ENCODE measurements at places on chromosomes 7 and 10.
A peak's percentile ranks its signal among the peaks of the same experiment; 100 is the strongest.

GRCh38 chr10:106938513-106938912, 226.0 kb downstream of the SORCS1 start:
- DNase-seq = peak; percentile 51

DNA sequence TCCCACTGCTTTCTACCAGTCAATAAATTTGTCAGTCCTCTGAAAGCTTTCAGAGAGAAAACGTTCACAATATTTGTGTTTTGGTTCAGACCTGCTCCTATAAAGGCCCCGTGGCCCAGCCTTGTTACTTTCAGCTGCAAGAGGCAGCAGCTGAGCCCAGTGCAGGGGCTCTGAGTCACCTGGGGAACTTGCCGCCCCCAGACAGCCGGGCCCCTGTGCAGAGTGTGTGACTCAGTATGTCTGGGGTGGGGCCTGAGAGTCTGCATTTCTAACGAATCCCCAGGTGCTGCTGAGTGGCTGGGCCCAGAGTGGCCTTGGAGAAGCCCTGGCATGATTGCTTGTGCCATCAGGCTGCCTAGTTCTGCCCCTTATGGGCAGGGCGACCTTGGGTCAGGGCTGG, 303.5 kb downstream of the PAXIP1 start:
- DNase-seq = no peak

GRCh38 chr10:48492201-48492600, 112.7 kb downstream of the ARHGAP22 start:
- DNase-seq = no peak

DNA sequence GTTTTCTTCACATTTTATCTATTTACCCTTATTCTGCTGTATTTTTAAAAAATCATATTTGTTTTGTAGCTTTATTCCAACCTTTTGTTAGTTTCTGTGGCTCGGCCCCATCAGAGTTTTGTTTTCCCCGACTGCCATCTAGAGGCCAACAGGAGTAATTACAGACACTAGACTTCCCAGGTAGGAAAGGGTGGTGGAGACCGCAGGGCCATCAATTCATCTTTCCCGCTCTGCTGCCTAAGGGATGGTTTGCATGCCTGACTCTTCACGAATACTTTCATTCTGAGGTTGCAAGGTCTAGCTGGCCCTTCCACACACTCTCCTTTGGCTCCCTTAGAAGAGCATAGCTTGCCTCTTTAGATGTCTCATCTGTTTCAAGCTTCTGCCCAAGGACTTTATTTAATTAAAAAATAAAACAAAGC, 38.3 kb downstream of the LYZL2 start:
- DNase-seq = peak; percentile 46

DNA sequence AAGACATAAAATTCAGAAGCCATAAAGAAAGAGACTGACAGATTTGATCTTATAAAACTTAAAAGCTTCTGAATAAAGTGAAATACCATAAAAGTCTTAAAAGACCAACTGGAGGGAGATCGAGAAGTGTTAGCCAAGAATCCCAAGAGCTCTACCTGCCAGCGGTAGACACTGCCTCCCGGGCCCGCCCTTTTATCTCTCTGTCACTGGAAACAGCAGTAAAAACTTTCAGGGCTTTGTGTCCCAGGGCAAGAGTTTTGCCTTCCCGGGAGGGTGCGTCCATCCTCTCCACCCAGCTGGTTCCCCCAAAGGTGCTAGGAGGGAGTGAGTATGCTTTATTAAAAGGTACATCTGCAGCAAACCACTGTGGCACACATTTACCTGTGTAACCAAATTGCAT, 5.8 kb downstream of the PLA2G12B start:
- DNase-seq = no peak

DNA sequence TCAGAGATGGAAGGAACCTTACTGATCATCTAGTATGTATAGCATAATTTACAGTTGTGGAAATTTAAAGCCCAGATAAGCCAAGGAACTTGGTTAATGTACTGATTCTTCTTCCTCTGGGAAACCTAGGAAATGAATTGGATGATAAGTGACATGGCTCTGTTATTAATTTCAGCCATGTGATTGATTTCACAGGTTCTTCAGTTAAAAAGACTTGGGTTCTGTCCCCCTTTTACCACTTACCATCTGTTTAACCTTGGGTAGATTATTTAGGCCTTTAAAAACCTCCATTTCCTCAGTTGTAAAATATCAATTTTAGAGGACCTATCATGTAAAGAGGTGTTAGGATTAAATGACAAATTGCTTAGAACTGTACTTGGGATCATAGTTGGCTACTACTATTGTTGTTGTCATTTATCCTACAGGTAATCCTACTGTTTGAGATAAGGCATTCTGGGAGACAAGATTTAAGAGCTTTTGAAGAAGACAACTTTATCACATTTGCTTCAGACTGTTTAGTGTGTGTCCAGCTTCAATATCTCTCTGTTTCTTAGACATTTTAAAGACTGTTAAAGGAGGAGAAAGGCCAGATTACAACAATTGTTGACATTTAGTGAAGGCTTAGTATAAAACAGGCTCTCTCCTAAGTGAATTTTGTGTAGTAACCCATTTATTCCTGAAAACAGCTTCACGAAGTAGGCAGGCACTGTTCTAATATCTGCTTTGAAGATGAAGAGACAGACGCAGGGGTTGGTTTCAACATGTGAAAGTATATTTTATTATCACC, 997.1 kb upstream of the C7orf33 start:
- DNase-seq = no peak

DNA sequence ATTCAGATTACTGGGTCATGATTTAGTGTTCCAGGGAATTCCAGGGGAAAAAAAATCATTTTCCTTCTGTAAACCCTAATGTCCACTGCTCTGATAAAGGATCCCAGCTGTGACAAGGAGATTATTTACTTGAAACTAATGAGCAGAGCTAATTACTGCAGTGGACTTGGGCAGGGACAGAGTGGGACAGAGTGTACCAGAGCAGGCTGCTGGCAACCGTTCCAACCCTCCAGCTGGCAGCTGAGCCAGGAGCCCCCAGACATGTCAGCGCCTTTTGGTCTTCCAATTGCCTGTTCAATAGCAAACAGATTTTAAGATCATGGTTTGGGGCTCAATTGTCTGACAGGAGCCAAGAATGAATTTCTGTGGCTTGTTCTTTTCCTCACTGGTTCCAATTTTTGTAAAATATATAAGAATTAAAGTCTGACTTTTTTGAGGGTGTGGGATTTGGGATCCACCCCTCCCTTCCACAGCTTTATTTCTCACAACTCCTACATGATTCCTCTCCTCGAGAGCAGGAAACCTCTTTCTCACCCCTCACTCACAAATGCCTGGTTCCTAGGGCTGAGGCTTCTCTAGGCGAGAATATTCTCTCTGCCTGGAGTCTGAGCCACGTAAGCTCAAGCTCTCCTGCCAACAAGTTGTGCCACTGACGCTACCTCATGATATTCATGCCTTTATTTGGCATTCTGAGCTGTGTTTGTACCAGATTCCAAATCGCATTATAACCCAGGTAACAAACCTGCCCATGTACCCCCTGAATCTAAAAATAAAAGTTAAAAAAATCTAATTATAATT, 20.6 kb upstream of the FAM180A start:
- no peak for DNase-seq

DNA sequence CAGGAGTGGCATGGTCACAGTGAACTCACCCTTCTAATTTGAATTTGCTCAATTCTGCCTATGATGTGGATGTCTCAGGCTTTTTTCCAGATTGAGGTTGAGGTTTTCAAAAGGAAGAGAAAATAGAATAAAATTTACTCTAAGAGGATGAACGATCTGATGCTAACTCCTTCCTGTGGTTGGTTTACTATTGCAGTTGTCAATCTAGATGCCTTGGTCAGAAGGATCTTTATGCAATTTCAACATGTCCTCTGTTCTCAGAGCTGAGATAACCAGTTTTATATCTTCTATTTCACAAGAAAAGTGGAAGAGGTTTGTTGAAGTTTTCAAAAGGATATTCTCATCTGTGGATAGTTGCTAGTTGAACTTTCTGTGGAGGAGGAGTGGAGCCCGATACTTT, 150.7 kb upstream of the WDR11 start:
- DNase-seq = no peak

GRCh38 chr7:41045556-41046123, 657.2 kb downstream of the INHBA start:
- no peak for DNase-seq

GRCh38 chr7:31023877-31024276, 28.2 kb upstream of the ADCYAP1R1 start:
- DNase-seq = no peak

GRCh38 chr7:108166687-108167086, 36.5 kb upstream of the LAMB4 start:
- DNase-seq = no peak

- DNase-seq = peak; percentile 73
Measured at GRCh38 chr7:121081327-121081936, 92.9 kb downstream of the CPED1 start.

DNA sequence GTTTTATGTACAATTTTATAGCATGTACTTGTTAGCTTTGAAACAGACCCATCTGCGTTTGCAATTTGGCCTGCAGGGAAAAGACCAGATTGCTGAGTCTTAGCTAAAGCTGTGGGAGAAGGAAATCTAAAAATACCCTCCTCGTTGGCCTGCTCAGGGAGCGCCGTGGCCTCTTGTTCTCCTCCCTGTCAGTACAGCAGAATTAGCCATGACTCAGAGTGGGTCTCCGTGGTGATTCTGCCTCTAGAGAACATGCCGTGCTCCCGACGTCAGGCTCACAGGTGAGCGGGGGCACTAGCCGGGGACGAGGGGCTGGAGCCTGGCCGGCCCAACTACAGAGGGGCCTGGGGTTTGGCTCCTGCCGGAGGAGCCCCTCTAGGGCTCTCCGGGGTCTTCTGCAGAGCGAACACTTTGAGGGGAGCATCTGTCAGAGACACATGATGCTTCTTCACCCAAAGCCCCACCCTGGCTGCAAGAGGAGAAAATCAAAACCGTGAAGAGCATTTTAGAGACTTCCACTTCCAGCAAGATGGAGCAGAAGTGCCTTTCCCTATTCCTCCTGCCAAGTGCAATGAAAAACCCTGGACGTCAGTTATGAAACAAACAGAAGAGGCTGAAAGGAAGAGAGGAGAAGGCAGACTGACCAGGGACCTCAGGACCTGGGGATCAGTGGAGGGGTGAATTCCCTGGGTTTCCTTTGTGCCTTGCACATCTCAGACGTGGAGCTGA, 98.9 kb downstream of the LHPP start:
- peak; percentile 2 for DNase-seq

GRCh38 chr7:490461-491291, 29.0 kb downstream of the PDGFA start:
- peak; percentile 24 for DNase-seq

DNA sequence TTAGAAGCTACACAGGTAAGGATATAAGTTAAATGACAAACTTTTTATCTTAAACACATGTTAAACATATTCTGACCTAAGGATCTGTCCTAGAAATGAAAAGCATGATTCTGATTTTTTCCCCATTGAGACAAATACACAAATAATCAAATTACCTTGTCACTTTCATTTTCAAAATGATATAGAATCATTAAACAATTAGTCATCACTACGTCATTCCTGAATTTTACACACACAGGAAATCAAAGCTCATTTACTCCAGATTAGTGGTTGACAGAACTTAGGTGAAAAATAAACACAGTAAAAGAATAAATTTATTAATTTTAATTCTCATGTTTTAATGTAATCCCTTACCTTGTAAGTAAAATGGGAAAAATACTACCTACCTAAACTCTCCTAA, 89.0 kb downstream of the AASS start:
- no peak for DNase-seq

DNA sequence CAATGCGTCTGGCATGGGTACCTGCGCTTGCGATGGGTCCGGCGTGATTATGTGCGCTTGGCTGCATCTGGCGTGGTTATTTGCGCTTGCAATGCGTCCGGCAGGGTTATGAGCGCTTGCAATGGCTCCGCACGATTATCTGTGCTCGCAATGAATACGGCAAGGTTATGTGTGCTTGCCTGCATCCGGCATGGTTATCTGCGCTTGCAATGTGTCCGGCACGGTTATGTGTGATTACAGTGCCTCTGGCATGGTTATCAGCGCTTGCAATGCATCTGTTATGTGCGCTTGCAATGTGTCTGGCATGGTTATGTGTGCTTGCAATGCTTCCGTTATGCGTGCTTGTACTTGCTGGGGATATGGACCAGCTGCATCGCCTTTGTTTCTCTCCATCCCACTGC, 37.7 kb downstream of the RBAK start:
- DNase-seq = no peak

- DNase-seq = no peak
Measured at GRCh38 chr7:70640266-70640833, 491.6 kb upstream of the GALNT17 start.

DNA sequence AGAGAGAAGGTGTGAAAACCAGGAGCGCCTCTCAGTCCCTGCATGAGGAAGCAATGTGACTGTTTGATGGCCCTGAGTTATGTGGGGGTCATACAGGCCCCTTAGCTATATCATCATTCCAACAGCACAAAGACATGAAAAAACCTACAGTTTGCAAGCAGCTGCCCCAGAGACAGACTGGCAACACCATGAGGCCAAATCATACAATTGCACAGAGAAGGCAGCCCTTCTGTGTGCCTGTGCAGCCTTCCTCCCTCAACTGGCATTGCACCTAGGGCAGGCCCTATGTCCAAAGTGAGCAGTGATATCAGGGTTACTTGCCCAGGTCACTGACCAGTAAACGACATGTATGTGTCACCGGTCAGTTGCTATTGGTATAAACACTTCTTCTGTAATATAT, 41.6 kb downstream of the GPRIN2 start:
- no peak for DNase-seq

GRCh38 chr7:130352194-130353074, 7.8 kb downstream of the CPA5 start:
- DNase-seq = peak; percentile 44

DNA sequence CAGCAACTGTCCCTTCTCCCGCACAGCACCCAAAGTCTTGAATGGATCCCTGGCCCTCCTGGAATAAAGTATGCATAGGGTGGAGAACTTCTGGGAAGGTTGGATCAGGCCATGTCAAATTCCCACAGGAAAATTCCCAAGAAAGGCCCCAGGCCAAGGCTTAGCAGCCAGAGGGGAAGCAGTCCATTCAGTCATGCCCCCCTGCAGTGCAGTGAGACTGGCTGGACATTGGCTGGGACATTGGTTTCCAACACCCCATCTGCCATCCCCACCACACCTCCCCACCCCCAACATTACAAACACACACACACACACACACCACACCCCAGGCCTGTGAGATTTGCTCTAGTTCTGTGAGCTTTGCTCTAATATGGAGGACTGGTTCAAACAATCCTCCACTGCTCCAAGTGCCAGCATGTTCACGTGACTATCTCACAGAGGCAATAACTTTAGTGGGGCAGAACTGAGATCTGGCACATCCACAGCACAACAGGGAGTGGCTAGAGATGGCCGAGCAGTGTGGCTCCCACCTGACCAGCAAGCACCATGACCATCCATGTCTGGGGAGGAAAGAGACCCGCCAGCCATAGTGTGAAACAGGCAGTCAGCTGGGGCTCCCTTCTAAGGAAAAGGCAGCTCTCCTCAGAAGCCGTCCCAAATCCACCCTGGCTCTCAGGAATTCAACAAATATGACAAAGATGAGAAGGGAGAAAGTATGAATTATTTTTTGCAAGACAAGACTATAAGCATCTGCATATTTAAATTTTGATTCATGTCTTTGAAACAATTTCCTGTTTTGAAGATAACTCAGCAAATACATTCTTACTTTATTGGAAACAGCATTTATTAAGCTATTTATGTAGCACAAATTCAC, 6.7 kb upstream of the FAM170B start:
- peak; percentile 4 for DNase-seq

Data from A172 (cell line).